ENCODE measurements at places on chromosomes 16 and 17.

DNA sequence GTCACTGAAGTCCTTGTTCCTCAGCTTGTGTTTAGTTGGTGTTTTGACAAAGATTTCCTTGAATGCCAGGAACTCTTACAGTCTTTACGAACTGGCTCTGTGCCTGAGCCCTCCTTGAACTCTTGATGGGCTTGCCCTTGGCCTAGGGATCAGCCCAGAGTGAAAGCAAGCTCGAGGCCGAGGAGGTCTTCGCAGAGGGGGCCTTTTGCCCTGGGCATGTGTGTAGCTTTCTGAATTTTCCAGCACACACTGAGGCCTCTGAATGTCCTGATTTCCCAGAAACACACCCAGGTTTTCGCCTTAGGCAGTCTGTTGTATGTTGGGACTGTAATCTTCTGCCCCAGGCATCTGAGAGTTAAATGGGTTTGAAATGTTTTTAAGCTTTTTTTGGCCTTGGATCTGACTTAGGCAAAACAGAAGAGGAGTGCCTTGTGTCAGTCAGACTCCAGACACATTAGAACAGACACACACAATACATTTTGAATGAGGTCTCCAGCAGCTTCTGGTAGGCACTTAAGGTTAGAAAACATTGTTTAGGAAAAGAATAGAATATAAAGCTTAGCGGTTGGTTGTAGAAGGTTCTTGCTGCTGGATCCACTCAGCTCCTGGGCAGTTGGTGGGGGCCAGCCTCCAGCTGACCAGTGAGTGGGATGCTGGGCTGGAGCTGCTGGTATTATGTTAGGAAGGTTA lies 17.1 kb downstream of the FOXK2 start:
- DNase-seq = no peak

- no peak for DNase-seq
These were observed 6.2 kb upstream of the WFIKKN1 start for GRCh38 chr16:624526-625070.

DNA sequence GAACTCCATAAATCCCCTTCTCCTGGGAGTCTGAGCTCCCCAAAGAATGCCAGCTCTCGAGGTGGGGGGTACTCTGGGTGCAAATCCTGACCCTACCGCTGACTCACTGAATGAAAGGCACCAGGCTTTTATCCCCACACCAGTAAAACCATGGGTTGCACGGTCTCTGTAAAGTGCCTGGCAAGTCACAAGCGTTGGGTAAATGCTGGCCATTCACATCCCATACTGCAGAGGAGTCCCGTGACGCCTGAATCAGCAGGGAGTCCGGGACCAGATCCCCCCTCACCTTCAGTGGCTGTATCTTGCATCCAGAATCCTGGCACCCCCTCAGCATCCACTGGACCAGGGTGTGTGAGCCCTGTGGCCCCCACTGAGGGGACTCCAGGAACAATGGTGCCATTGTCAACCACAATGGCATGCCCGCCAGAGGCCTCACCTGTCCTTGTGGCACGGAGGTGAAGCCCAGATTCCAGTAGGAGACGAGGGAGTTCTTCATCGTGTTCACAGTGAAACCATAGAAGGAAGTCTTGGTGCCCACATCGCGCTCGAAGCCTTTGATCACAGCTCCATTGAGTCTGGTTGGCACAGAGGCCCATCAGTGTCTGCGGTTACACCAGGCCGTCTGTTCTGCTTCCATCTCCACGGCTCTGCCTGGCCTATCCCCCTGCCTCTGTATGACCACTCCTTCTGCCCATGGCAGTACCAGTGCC lies 13.3 kb downstream of the ST6GALNAC2 start:
- DNase-seq = no peak

GRCh38 chr16:57179215-57179828 lies 6.5 kb downstream of the PSME3IP1 start:
- DNase-seq = no peak

- no peak for DNase-seq
These were observed 169.6 kb downstream of the XYLT1 start for GRCh38 chr16:17301184-17301583.

DNA sequence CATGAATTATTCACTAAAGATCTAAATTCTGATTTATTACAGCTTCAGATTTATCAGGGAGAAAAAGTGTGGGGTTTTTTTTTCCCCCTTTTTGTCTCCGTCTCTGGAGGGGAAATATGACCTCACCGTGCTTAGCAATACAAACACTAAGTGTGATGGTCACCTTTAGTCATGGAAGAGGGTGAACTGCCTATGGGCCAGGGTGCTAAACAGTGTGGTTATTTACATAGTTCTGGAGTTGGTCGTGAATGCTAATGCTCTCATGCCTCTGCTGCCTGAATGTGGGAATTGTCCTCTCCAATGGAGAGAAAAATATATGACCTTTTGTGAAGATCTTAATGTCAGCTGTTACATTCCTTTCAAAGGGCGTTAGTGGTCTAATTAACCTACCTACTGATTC lies 44.8 kb upstream of the MSI2 start:
- DNase-seq = no peak

- DNase-seq = no peak
These were observed 13.6 kb downstream of the CARHSP1 start for GRCh38 chr16:8855051-8855786.

- no peak for DNase-seq
These were observed 817.9 kb upstream of the SOX9 start for GRCh38 chr17:71302721-71303549.

GRCh38 chr16:740459-740763 lies 386 bp downstream of the CIAO3 start:
- no peak for DNase-seq

GRCh38 chr16:8882725-8883377 lies 700 bp downstream of the LITAFD start:
- DNase-seq = no peak

DNA sequence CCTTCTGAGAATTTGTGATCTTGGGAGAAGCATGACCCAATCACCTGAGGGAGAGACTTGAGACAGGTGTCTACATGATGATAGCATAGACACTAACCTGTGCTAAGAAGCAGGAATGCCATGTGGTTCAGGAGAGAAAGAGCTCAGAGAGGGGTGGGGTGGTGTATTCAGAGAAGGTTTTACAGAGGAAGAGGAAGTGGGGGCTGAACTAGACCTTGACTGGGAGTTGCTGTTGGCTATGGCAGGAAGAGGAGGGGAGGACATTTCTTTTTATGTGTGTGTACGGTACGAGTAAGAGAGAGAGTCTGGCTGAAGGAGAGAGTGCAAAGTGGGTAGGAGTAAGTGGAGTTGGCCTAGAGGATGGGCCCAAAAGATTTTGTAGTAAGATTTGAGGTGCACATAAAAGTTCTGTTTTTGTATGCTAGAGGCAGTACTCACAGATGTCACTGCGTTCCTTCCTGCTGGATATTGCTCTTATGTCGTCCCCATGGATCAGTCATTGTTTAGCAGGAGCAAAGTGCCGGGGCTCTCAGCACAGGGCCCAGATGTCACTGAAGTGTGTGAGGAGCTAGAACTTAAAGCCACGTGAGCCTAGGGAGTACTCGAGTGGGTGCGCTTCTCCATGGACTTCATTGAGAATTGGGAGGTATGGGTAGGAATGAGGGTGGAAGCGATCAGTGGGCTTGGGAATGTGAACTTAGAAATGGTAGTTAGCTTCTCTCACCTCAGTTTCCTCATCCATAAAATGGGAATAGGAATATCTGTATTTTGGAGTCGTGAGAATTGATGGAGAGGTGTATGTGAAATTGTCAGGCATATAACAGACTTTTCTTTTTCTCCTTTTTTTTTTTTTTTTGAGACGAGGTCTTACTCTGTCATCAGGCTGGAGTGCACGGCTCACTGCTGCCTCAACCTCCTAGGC lies 22.1 kb downstream of the SLC7A6 start:
- DNase-seq = no peak
